ENCODE measurements at places on chromosomes 5 and 9. TPM values are rescaled to one million over a fixed set of nuclear protein-coding genes. Genes with fewer than 3 reads are reported as not detected.

The FGD3 gene
- total RNA-seq: 47.7 TPM

The PCDHGA1 gene
- not detected for total RNA-seq

The PCA3 gene
- not detected for total RNA-seq

The PDZD2 gene
- not detected for total RNA-seq

The PCDHGB2 gene
- total RNA-seq: 0.19 TPM

The IZUMO3 gene
- total RNA-seq: not detected

The SLC34A1 gene
- total RNA-seq: 0.15 TPM

The FOXD4 gene
- not detected for total RNA-seq

The FOXD4L5 gene
- 0.07 TPM for total RNA-seq

The IL11RA gene
- 19.3 TPM for total RNA-seq

The SLC36A3 gene
- total RNA-seq: not detected

The DMRT3 gene
- total RNA-seq: not detected

The NELFB gene
- total RNA-seq: 57.9 TPM

The FCN1 gene
- not detected for total RNA-seq

The ZNF454 gene
- not detected for total RNA-seq

The PCDHGA9 gene
- not detected for total RNA-seq

The C5orf34 gene
- 13.1 TPM for total RNA-seq

The MAST4 gene
- 30.3 TPM for total RNA-seq

The LCP2 gene
- 213 TPM for total RNA-seq

The DENND4C gene
- total RNA-seq: 17.8 TPM

The PCDHGA12 gene
- total RNA-seq: 0.07 TPM

The IFNA13 gene
- total RNA-seq: not detected

The SURF4 gene
- 368 TPM for total RNA-seq

The SPINK13 gene
- not detected for total RNA-seq

The NUTM2G gene
- not detected for total RNA-seq

The NAIP gene
- 6.5 TPM for total RNA-seq

The OXCT1 gene
- total RNA-seq: 117 TPM

The AJM1 gene
- 3.8 TPM for total RNA-seq

The PCDHB13 gene
- total RNA-seq: not detected

The CD74 gene
- 251 TPM for total RNA-seq

The MEGF9 gene
- total RNA-seq: 4.6 TPM

The ISCA1 gene
- total RNA-seq: 22.1 TPM

The PCDHA9 gene
- total RNA-seq: not detected

The TAF11L9 gene
- total RNA-seq: not detected

The EGFLAM gene
- total RNA-seq: not detected

The FAM153A gene
- total RNA-seq: 33.7 TPM

The RORB gene
- total RNA-seq: 0.02 TPM

The GCNT4 gene
- 2.4 TPM for total RNA-seq

The UBLCP1 gene
- 34.4 TPM for total RNA-seq

The SET gene
- 592 TPM for total RNA-seq

The PCDHB11 gene
- total RNA-seq: not detected

The GAPT gene
- total RNA-seq: not detected

The SPINK6 gene
- total RNA-seq: not detected

The CARD6 gene
- total RNA-seq: 1.7 TPM

The SOX30 gene
- total RNA-seq: 0.65 TPM

The BTNL8 gene
- total RNA-seq: not detected

The LCN10 gene
- total RNA-seq: 1.5 TPM

The GABRP gene
- not detected for total RNA-seq

The PLEKHG4B gene
- not detected for total RNA-seq

The MSH3 gene
- 23.2 TPM for total RNA-seq

The PFN3 gene
- total RNA-seq: not detected

The CDO1 gene
- 0.31 TPM for total RNA-seq

The RIC1 gene
- 14.1 TPM for total RNA-seq

The VLDLR gene
- 8.8 TPM for total RNA-seq

All from activated CD4-positive, alpha-beta memory T cell treated with anti-CD3 and anti-CD28 coated beads for 36 hours (primary cell).